Activated naive CD4-positive, alpha-beta T cell treated with anti-CD3 and anti-CD28 coated beads, Interleukin-2, amount 10 ng/mL, durations not matched to agents 7 days and 5 days (primary cell): ENCODE measurements at places on chromosomes 16 and 17.

GRCh38 chr16:50086176-50086575 is 20.4 kb downstream of the HEATR3 start:
- no peak for DNase-seq

GRCh38 chr17:78185981-78186691 is 716 bp downstream of the TK1 start:
- DNase-seq: peak; percentile 49

DNA sequence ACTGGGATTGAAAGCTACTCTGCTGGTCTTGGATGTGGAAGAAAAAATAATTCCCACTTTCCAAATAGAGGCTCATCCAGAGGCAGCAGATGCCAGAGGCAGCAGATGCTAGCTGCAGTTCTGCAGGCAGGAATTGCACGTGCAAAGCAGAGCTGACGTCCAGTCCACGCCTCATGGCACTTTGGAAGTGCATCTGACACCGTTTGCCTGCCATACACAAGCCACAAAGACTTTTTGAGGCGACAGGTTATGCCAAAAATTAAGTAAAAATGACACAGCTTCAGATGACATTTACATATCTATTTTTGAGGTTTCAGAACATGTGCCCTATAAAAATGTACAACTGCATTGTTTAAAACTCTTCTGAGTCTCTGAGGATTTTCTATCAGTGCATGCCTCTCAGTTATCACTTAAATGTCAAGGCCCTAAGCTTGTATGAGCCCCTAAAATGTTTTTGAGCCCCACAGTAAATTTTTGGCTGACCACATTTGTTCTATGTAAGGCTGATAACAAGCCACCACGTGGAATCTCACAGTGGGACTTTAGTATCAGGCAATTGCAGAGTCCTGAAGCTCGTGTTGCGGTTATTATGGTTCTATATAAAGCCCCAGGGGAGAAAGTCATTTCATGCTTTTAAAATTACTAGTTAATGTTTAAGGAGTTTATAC is 239.2 kb downstream of the PRKCA start:
- DNase-seq: no peak

DNA sequence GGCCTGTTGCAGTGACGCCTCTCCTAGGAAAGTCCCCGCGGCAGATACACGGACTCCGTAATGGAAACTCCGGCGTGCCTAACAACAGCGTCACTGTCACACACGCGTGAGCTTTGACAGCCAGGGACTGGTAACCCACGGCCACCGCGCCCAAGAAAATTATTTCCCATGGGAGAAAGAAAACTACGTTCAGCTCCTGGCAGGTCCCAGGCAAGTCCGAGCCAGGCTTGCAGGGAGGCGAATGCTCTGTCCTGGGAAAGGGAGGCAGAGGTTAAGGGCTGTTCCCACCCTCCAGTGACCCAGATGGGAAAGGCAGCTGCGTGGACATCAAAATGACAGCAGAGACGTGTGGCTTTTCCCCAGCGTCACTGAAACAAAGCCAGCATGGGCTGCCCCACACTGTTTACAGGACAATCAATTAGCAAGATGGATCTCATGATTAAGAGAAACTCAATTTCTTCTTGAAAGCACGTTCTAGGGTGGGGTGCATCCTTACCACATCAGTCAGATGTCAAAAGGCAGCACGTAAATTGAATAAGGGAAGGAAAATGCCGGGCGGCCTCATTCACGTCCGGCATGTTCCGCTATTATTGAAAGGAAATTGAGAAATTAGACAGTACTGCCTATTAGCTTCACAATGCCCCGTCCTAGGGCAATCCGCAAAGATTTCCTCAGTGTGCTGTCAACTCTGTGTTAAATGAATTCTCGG is 82.5 kb downstream of the NXN start:
- DNase-seq: no peak

DNA sequence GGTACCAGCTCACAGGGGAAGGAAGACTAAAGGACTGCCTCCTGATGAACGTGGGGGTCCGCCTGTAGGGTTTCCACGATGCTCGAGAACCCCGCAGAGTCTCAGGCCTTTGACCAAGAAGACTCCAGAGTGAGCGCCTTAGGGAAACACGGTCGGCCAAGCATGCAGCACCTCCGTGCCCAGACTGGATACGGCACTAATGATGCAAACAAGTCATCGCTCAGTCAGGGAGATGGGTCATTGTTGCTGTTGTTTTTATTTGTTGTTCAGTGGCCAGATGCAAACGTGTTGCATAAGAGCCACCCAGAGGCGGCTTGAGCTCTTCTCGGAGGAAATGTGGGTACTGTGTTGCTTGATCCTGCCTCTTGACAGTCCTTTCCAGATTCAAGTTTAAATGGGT is 19.3 kb upstream of the RBFOX3 start:
- peak; percentile 5 for DNase-seq
